ENCODE measurements at places on chromosomes 1 and 21.

- DNase-seq, result no peak
Observed at GRCh38 chr1:107252271-107252670, 111.4 kb downstream of the NTNG1 start.

DNA sequence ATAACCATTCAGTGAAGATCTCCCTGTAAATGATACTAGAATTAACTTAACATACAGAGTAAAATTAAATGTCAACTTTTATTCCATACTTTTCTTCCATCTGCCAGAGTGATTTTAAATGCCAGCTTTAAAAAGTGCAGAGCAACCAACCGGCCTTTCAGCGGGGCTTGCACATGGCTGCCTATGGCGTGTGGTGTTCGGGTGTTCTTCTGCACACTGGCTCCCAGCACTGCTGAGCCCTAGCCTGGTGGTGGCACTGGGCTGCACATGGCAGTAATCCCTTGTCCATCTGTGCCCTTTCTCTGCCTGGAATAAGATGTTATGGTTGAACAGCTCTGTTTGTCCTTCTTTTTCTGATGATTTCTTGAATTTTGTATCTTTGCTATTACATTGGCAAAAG lies 156.3 kb downstream of the SNX7 start:
- no peak for DNase-seq

DNA sequence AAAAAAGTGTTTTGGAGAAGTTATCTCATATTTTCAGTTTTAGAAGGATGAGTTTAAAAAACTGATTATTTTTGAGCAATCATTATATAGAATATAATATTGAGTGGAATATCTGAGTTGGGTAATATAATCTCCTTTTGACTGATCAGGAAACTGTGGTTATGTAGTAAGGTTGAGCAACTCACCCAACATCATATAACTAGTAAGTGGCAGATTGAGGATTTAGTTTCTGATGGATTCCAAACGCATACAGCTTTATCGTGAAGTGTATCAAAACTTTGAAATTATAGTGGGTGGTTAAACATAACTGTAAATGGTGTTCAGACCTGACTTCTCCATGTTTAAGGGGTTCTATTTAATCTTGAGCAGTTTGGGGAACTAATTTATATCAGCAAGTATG lies 98.6 kb downstream of the OLFM3 start:
- no peak for DNase-seq

DNA sequence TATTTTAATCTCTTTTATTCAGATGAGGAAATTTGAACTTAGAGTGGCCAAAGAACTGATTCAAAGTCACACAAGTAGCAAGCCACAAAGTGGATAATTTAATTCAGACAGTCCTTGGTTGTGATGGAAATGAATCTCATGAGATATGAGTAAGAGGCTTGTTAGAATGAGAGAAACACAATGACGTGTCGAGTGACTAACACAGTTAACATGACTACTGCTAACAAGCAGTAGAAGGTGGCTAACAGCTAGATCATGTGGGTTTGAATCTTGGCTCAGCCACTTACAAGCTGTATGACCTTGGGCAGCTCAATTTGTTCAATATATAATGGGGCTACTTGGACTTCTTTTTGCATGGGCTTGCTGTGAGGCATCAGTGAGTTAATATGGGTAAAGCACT lies 104.5 kb upstream of the LMO4 start:
- peak; percentile 6 for DNase-seq

GRCh38 chr1:27402349-27402754 lies 9.9 kb downstream of the GPR3 start:
- peak; percentile 57 for DNase-seq

GRCh38 chr21:31665397-31665796 lies 5.9 kb downstream of the SOD1 start:
- DNase-seq, result peak; percentile 71

DNA sequence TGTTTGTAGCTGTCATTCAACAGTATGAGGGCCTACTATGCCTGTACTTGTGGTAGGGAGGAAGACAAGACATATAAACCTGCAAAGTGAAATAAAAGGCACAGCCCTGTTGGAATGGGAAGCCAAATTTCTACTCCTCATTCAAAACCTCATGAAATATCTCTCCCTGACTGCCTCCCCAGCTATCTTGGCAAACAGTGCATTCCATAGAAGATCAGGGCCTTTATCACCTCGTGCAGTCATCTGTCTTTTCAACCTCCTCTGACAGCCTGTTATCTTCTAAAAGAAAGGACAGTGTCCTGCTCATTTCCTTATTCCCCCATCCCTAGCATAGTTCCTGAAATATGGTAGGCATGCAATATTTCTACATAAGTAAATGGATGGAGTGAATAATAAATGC lies 71.0 kb downstream of the SH3GLB1 start:
- no peak for DNase-seq

- no peak for DNase-seq
Observed at GRCh38 chr1:159751031-159751430, 29.7 kb upstream of the DUSP23 start.

GRCh38 chr1:100187912-100188311 lies 9.9 kb upstream of the LRRC39 start:
- DNase-seq, result no peak

DNA sequence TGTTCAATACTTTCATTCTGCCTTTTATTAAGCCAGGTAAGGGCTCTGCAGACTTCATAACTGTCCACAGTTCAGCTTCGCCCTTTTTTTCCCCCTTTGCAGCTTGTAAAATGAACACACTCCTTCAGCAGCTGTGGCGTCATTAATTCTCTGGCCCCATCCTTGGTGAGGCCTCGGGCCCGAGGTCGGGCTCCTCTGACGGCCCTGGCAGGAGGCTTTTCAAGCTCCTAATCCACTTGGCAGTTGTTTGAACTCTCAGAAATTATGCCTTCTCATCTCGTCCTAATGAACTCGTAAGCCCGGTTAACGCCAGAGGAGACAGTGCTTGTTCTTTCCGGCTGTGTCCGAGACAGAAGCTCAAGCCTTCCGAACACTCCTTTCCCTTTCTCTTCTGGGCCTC lies 18.1 kb upstream of the EPHA8 start:
- DNase-seq, result no peak

DNA sequence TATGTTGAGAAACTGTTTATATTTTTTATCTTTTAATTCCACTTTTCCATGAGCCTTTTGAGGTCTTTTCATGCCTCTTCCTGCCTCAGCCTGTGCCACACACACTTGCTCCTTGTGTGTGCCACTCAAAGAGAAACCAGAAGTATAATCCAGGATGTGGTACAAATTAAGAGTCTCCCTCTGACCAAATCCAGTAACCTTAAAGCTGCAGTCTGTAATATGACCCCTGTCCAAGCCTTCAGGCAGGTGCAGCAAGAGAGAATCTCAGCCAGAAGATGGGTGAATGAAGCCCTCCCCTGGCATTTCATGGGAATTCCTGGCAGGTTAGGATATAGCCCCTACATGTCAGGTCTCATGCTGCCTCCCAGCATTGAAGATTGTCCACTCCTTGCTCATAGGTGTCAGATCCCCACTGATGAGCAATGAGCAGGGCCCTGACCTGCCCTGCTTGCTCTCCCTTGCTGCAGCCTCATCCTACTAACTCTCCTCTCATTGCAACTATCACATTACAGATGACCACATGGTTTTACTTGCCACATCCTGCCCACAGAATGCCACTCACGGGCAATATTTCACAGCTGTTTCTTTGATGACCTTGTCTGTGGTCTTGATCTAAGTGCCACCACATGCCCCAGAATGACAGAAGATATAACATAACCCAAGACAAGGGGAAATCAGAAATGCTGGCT lies 169.3 kb downstream of the SEC16B start:
- DNase-seq, result no peak

- DNase-seq, result no peak
Observed at GRCh38 chr1:204266504-204267034, 52.8 kb upstream of the GOLT1A start.

GRCh38 chr1:51268634-51269033 lies 32.6 kb downstream of the RNF11 start:
- no peak for DNase-seq

DNA sequence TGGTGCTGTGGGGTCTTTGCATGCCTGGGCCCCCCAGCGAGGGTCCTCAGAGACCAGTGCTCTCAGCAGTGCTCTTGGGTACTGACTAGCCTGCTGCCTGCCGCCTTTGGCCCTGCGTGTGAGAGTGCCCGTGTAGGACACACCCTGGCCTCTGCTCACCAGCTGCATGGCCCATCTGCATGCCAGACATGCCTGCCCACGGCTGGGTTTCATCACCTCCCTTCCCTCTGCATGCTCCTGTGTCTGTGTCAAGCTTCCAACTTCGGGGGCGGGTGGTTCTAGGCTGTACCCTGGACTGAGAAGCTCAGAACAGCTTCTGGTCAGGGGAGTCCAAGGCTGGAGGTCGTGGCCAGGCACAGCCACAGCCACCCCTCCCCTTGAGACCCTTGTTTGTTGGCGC lies 56.9 kb downstream of the PTPRF start:
- no peak for DNase-seq

- no peak for DNase-seq
Observed at GRCh38 chr1:162299018-162299417, 77.6 kb downstream of the SPATA46 start.

- DNase-seq, result no peak
Observed at GRCh38 chr1:18535391-18536210, 54.9 kb downstream of the KLHDC7A start.

GRCh38 chr1:53626616-53627015 lies 112.3 kb downstream of the GLIS1 start:
- no peak for DNase-seq

DNA sequence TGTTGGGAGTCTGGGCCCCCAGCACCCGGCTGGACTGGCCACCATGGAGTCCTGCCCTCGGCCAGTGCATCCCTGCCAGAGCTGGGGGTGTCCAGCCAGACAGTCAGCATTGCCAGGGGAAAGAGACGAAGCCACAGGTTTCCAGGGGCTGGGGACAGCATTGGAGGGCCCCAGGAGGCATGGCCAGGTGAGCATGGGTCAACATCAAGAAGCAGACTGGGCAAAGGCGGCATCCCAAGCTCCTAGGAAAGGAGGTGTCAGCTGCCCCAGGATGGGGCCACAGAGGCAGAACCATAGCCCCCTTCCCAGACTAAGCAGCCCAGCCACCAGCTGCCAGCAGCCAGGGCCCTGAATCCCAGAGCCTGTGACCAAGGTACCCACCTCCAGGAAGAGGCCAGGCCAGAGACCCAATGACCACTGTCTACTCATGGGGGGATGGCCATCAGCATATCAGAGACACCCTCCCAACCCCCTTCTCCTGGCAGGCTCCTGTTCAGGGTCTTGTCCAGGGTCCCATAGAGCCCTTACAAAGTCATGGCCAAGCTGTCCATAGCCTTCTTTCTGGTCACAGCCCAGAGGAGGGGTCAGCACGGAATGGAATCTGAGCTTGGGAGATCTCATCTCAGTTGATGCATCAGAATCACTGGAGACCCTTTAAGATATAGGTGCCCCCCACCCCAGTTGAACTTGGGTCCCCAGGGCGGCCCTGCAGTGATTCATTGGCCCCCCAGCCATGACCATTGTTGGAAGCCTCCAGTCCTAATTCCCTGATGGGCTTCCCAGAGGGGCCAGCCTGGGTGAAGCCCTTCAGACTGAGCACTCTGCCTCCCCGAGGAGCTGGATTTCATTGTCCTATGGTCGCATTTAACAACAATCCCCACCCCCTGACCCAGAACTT lies 32.5 kb downstream of the WNT3A start:
- DNase-seq, result no peak

DNA sequence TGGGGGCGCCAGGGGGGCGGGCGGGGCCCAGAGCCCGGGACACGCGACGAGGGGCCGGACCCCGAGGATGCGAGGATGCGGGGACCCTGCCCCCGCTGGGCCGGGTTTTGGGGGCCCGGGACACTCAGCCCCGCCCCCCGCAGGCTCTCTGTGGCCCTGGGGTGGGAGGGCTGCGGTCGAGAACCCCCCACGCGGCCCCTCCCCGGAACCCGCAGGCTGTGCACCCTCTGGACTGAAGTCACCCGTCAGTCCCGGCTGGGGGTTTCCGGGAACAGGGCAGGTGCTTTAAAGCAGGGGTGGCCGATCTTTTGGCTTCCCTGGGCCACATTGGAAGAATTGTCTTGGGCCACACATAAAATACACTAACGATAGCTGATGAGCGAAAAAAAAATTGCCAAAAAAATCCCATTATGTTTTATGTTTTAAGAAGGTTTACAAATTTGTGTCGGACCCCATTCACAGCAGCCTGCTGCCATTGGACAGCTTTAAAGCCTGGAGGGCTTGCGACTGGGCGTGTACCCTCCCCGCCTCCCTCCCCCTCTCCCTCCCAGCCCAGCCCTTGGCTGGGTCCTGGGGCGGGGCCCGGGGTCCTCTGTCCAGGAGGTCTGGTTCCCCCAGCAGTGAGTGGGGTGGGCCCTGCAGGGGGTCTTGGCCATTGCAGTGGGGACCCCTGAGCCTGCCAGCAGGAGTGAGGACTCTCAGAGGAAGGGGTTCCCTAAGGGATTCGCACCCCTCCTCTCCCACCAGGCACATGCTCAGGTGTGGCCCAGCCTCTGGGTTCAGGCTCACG lies 21.6 kb upstream of the C1orf159 start:
- DNase-seq, result peak; percentile 81

DNA sequence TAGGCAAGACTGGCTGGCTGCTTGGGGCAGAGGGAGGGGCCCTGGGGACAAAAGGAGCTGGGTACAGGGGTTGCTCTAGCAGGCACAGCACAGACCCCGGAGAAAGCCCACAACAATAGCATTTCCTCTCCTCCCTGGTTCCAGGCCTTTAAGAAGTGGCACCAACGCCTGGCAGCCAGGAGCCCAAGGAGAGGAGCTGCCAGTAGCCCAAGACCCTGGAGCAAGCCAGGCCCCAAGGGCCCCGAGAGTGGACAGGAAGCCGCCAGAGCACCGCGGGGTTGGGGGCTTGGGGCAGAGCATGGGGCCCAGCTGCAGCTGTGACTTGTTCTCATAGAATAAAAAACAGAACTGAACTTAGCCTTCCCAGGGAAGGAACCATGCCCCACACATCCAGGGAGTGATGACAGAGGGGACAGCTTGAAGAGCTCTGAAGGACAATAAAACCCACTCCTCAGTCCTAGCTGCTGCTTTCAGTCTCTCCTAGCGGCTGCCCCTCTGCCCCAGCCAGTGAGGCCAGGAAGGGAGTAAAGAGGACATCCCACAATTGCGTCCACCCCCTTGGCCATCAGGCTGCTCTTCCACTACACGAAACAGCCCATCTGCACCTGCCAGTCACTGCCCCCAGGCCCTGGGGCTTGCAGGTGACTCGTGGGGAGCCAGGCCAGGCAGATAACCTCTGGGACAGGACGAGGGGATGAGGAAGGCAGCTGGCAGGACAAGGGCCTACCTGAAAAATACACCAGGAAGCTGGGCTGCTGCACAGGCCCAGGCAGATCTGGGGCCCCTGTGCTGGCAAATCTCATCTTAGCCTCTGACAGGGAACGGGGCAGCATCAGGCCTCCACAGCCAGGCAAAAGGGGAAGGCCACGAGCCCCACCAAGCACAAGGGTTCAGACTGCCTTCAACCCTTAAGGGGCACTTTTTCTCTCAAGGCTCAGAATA lies 16.4 kb downstream of the MTHFR start:
- no peak for DNase-seq
